Sigmoid colon (tissue), 7 donors: ENCODE measurements at places on chromosomes 12 and 14. TPM values are rescaled to one million over a fixed set of nuclear protein-coding genes. Genes with fewer than 3 reads are reported as not detected.

DNA sequence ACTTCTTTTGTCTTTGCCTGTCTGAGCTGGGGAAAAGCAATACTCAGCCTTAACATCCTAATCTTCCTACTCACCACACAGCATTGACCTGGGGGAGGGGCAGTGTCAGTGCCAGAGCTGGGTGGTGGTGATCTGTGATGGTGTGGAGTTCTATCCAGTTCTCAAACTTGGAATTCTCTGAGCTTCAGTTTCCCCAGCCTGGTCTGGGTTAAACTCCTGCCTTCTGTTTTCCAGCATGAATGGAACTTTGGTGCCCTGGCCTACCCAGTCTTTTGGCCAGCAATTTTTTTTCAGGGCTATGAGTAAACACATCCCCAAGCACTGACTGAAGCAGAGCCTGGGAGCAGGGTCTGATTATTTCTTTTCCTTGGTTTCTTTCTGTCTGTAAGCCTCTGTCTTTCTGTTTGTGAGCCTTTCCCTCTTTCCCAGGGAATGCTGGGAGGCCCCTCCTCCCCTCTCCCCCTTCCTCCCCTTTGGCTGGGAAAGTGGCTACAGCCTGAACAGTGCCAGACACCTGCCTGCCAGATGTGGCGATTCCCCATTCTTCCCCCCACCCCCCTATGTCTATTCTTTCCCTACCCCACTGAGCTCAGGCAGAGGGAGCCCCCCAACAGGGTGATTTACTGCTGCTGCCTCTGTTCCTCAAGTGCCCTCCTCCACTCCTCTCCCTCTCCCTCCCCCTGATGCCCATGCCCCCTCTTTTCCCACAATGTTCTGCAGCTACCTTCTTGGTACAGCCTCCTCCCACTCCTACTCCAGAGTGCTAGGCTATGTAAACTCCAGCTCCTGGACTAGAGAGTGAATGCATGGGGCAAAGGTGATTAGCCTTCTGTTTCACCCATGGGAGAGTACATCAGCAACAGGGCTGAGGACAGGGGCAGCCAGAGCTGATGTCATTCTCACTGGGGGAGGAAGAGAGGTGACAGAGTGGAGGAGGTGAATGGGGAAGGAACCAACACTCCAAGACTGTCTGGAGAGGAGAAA, 11.1 kb downstream of the GPR84 start:
- peak overlapping the region; percentile 91 for H3K27ac ChIP-seq
- peak; percentile 78 for DNase-seq

DNA sequence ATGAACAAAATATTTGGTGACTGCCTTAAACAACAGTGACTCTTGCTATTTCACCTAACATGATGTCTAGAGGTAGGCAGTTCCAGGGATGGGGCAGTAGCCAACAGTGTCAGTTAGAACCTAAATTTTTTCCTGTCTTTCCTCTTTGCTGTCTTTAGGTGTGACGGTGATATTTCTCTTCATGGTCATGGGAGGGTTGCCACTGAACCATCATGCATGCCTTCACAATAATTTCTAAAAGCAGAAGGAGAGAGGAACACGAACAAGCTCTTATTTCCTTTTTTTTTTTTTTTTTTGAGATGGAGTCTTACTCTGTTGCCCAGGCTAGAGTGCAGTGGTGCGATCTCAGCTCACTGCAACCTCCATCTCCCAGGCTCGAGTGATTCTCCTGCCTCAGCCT, 2.4 kb downstream of the CCDC63 start:
- no peaks in the 10 kb centered on the region for H3K36me3 ChIP-seq
- no peak overlapping the region for H3K27ac ChIP-seq
- no peak for DNase-seq
- no peaks in the 10 kb centered on the region for H3K27me3 ChIP-seq

The SPIC gene
- not detected for total RNA-seq

The AMIGO2 gene
- 68.1 TPM for total RNA-seq

The CBLN3 gene
- total RNA-seq = 8.9 TPM

The POTEM gene
- not detected for total RNA-seq

GRCh38 chr12:32197421-32197820, 90.8 kb downstream of the BICD1 start:
- no peaks in the 10 kb centered on the region for H3K36me3 ChIP-seq
- H3K27ac ChIP-seq = no peak overlapping the region
- no peaks in the 10 kb centered on the region for H3K4me1 ChIP-seq
- no peak overlapping the region for H3K4me3 ChIP-seq

The CLEC4C gene
- not detected for total RNA-seq

The AQP6 gene
- 0.49 TPM for total RNA-seq

DNA sequence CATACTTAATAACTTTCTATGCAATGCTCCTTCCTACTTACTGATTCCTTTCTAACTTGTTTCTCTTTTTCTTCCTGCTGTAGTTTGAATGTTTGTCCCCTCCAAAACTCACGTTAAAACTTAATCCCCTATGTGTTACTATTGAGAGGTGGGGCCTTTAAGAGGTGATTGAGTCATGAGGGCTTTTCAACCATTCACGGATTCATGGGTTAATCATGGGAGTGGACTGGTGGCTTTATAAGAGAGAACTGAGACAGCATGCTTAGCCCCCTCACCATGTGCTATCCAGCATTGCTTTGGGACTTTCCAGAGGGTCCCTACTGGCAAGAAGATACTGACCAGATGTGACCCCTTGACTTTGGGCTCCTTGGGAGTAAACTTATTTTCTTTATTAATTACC, 66.0 kb upstream of the TRIM9 start:
- H3K27ac ChIP-seq = no peak overlapping the region
- no peaks in the 10 kb centered on the region for H3K36me3 ChIP-seq
- no peak for DNase-seq
- H3K27me3 ChIP-seq = no peaks in the 10 kb centered on the region

DNA sequence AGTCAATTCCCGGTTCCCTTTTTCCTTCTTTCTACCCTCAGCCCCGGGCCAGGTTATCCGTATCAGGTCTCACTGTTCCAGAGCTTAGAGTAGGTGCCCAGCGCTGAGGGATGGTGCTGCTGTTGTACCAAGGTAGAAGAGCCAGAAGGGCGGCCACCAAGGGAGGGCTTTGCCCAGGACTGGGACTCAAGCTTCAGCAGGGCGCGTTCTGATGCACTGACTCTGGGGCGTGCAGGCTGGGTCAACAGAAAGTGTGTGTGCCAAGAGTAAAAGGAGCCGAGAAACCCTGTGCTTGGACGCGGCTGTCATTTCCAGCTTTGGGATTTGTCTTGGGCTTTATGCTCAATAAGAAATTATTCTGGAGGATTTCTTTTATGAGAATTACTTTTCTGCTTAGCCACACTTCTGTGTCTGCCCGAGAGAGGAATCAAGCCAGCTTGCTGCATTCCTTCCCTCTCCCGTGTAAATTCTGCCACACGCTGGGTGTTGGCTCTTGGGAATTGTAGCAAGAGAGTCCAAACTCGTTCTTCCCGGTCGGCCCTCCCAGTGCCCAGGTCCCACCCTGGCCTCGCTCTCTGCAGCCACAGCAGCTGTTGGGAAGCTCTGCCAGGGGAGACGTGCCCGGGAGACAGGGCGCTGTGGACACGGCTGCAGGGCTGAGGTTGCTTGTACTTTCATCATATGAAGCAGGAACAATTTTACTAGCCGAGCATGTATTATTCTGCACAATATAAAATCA, 98.0 kb downstream of the FBXL14 start:
- H3K27ac ChIP-seq = peak overlapping the region; percentile 48
- DNase-seq = no peak
- peaks cover 12% of the 10 kb centered on the region for H3K4me1 ChIP-seq
- H3K27me3 ChIP-seq = no peaks in the 10 kb centered on the region
